GM19239 (cell line): ENCODE measurements at places on chromosomes 16 and 17.
A peak's percentile ranks its signal among the peaks of the same experiment; 100 is the strongest.

- no peak for DNase-seq
Observed at GRCh38 chr17:78765821-78766220, 16.3 kb downstream of the CYTH1 start.

DNA sequence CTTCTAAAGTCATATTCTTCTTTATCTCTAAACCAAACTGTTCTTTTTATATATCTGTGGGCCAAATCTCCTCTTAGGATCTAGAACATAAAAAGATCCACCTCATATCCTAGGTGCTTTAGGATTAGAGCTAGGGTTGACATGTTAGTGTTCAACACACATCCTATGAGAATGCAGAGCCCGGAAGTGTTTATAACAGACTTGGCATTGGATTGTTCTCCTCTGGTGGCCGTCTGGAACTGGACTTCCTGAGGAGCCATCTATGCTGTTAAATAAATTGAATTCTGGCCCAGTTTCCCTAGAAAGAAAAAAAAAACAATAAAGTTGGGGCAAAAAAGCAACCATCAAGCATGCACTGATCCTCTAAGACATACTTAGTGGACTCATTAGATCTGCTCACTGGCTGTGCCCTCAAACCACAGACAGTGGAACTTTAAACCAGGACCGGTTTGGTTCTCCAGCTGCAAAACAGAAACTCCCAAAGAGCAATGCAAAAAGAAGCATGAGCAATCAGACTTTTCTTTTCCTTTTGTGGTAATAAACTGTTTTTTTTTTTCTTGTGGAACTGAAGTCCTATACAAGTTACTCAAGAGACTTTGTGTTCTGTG is 182.5 kb downstream of the ZNF18 start:
- DNase-seq: no peak

DNA sequence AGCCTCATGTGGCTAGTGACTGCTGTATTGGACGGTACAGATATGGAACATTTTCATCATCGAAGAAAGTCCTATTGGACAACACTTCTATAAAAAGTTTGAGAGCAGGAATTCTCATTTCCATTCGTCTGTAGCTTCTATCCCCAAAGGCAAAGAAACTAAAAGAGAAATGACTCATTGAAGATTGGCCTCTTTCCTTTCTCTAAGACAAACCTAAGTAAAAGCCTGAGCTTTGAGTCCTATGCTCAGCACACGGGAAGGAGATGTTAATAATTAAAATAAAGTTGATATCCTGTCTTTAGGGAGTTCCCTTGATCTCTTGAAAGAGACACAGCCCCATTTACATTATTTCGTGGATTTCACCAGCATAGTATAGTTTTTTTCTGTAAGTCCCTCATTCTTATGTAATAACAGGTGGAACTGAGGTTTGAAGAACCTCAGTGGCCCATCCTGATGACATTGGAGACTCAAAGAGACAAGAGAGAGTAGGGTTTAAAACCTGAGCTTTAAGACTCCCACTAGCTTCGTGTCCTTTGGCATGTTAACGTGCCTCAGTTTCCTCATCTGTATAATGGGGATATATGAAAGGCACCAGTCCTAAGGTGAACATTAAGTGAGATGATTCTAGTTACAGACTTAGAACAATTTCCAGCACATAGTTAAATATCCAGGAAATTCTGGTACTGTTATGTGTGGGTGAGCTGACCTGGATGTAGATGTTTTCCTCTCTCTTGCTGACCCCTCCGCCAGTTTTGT is 174.0 kb downstream of the IRX3 start:
- no peak for DNase-seq

- DNase-seq: no peak
Observed at GRCh38 chr16:83513008-83513755, 294.6 kb upstream of the HSBP1 start.

- no peak for DNase-seq
Observed at GRCh38 chr17:43628089-43628650, 33.6 kb downstream of the MEOX1 start.

GRCh38 chr17:43314611-43315011 is 80.8 kb upstream of the RNU2-1 start:
- DNase-seq: no peak

DNA sequence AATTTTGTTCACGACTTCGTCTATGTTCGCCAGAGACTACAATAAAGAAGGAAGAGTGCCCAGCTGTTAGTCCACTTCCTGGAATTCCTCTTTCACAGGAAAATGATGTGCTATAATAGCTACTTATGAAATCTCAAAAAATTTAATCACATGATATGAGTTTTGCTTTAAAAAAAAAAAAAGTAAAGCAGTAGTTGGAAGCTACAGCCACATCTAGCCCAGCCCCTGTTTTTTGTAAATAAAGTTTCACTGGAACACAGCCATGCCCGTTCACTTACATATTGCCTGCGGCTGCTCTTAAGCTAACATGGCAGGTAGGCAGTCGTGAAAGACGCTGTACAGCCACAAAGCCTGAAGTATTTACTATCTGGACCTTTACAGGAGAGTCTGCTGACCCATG is 15.3 kb downstream of the VPS53 start:
- DNase-seq: no peak

DNA sequence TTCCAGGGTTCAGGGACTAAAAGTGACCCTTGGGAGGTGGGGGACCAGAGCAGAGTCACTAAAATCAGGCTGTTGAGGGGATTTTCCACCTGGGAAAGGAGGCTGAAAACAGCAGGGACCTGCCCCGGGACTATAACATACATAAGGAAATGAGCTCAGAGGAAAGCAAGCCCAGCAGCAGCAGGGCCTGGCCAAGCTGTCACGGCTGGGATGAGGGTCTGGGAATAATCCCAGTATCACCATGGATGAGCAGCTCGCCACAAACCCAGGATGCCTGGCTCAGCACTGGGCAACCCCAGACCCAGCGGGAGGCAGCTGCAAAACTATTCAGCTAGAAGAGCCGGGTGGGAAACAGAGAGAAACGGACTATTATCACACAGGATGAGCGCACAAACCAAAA is 72.4 kb downstream of the RPH3AL start:
- DNase-seq: no peak

DNA sequence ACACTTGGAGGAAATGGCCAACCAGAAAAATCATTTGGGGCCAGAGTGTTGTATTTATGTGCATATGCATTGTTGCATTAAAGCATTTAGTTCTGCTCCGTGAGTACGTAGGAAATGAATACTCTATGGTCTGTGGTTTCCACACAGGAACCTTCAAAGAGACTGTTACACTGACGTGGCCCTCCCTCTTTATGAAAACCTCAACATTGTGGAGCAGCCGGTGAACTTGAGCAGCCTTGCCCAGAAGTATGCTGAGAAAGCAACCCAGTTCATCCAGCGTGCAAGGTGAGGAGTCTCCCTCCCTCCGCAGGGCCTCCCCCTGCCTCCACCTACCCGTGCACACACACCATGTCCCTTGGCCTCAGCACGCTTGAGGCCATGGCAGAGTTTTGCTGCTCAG is 65.2 kb downstream of the ARSG start:
- peak; percentile 44 for DNase-seq

GRCh38 chr16:48236286-48236685 is 7.8 kb upstream of the LONP2 start:
- no peak for DNase-seq

DNA sequence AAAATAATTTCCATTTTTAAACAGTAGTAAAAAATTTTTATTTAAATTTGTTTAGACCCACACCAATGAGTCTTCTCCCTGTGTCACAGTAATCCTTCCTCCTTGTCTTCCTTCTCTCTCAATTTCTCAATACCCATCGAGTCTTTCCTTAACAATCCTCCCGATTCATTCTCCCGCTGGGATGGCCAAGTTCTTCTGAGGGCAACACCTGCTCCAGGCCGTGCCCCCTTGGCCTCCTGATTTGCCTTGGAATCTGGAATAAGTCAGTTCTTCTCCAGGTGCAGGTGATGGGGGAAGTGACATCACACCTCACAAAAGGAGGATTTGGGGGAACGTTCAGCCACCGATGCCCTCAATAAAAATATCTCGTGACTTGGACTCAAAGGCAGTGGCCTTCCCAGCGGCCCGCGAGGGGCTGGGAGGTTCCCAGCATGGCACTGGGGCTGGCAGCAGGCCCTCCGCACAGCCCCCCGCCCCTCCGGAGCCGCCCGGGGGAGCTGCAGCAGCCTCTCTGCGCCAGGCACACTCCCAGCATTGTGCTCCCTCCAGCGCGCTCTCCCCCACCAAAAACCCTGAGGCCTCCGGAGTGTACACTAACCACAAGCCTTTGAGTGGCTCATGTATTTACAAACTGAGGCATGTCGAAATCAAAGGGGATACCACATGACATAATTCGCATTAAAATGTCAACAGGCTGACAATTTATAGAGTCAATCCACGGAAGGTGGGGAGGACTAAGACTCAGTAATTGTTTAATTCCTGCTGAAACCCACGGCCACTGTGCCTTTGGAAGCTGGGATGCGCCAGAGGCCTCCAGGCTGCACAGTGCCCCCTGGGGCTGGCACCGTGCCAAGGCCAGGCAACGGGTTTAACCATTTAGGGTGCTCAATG is 120.5 kb downstream of the ZFHX3 start:
- DNase-seq: no peak

GRCh38 chr16:68366062-68366461 is 55.2 kb downstream of the PRMT7 start:
- DNase-seq: no peak

DNA sequence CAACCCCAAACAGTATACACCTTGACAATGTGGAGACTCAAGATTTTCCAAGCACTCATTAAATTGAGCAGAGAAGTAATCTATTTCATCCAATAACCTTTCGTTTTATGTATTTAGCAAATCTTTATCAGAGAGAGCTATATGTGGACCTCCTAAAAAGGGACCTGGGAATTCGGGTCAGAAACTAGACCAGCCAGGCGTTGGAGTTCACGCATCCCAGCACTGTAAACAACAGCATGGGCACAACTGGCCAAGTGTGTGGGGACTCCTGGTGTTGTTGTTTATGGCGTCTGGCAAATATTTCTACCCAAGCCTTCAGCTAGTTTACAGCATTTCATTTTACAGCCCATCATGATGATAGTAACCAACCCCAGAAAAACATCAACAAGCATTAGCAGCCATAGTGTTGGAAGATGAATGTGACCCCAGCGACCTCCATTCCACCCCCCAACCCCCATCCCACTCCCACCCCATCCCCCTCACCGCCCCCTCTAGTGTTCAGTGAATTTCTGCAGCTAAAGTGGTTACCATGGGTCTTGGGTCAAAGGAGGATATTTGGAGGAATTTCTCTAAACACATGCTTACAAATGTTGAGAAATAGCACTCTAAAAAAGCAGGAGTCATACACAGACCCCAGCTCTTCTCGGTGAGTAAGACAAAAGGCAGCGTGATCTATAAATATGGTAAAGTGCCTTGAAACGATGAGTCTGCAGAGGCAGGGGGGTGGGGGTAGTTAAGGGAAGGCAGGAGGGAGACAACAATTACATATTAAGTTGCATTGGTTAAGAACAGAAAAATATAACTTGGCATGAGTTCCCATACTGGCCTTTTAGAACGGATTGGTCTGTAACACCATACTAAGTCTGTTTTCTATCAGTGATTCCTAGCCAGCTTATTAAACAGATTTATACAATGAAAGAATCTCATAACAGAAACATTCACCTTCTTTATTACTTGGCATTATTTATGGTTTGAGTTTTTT is 91.4 kb upstream of the TBX2 start:
- no peak for DNase-seq

DNA sequence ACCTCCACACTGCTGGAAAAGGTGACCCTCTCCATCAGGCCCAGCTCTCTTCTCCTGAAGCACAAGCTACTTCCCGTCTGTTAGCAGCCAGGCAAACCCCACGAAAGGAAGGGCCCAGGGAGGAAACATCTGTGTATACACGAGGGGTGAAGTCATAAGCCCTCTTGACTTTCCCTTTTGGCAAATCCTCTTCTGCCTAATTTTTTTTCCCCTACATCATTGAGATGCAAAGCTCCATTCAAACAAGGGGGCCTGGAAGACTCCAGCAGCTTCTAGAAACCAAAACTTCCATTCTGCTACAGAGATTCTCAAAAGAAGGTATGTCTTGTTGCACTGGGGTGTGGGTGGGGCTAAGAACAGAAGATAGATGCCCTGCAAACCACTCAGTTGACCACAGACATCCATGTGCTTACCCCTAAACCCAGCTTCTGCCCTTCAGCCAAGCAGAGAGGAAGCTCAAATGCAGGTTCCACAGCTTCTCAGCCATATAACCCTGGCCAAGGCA is 145.6 kb upstream of the RCVRN start:
- DNase-seq: peak; percentile 47

- no peak for DNase-seq
Observed at GRCh38 chr16:83807327-83807709, 460 bp upstream of the HSBP1 start.

DNA sequence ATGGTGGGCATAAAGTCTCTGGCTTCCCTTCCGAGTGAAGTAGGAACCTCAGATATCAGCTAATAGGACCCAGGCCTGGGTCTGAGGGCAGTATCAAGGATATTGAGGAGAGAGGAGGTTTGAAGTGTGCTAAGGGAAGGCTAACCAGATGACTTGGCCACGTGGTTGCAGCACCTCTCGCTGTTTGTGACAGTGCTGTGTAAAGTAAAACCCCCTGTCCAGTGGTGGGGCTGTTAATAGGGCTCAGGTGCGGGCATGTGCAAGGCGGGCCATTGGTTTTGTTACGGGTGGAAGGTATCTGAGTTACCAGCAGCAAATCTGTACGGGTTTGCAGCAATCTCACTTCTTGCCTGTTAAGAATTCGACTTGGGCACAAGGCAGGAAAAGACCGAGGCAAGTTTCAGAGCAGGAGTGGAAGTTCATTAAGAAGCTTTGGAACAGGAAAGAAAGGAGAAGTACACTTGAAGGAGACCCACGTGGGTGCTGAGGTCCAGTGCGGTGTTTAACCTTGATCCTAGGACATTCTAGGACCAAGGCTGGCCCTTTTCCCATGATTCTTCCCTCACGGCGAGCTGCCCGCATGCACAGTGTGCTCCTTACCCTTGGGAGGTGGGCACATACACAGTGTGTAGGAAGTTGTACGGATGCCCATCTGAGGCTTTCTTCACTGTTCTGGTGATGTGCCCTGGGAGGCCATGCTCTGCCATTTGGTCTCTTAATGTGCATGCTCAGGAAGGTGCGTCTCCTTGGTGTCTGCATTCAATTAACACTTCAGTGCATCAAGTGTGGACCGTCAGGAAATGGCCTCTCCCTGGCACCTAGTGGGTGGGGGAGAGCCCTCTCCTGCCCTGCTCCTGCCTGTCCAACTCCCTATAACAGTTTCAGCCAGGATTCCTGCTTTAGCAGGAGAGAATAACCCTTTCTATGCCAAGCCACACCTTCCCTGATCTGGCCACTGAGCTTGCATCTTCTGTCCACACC is 20.3 kb downstream of the SGF29 start:
- no peak for DNase-seq

GRCh38 chr16:84144209-84144858 is 643 bp downstream of the HSDL1 start:
- peak; percentile 18 for DNase-seq

GRCh38 chr17:62178579-62178978 is 113.5 kb upstream of the MED13 start:
- no peak for DNase-seq

- DNase-seq: no peak
Observed at GRCh38 chr17:77440560-77440981, 299.8 kb downstream of the SEC14L1 start.

DNA sequence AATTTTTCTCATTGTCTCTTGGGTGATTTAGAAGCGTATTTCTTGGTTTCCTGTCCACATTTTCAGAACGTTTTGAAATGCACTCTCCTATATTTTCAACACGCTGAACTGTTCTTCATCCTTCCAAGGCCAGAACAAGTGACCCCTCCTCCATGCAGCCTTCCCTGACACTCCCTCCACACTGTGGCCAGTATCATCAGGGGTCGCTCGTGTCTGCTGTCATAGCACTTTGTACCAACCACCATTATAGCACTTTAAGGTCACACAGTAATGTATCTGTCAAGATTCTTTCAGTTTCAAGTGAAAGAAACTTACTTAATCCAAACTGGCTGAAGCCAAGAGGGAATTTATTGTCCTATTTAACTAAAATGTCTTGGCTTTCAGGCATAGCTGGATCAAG is 17.5 kb upstream of the IL21R start:
- DNase-seq: no peak
